Smooth muscle cell of the coronary artery (primary cell): ENCODE measurements at places on chromosomes 12 and 14. TPM values are rescaled to one million over a fixed set of nuclear protein-coding genes. Genes with fewer than 3 reads are reported as not detected.

Gene IAPP
- total RNA-seq = not detected in 2 replicates

Gene TSFM
- total RNA-seq = 6.7 and 16.8 TPM in 2 replicates

Gene KCNA5
- under 0.01 TPM in 1 of 2 replicates, not detected in the other for total RNA-seq

Gene ACOT4
- 0.12 and 0.68 TPM in 2 replicates for total RNA-seq

Gene MYF6
- not detected in 2 replicates for total RNA-seq

Gene RASSF8
- 73.4 and 109 TPM in 2 replicates for total RNA-seq

Gene SPTSSA
- 15.1 and 16.4 TPM in 2 replicates for total RNA-seq

Gene SIRT4
- total RNA-seq = 1.5 and 2.9 TPM in 2 replicates

Gene PLBD1
- 0.38 and 1.1 TPM in 2 replicates for total RNA-seq

Gene NFATC4
- total RNA-seq = 18.4 and 77.3 TPM in 2 replicates

Gene BCL2L14
- not detected in 2 replicates for total RNA-seq

Gene ANKRD33
- 0.23 TPM in 1 of 2 replicates, not detected in the other for total RNA-seq

Gene AQP6
- total RNA-seq = under 0.01 TPM in 1 of 2 replicates, not detected in the other

Gene CCDC38
- not detected in 2 replicates for total RNA-seq

Gene SYNJ2BP
- total RNA-seq = 6.7 and 15.6 TPM in 2 replicates

Gene SYNDIG1L
- total RNA-seq = not detected in 2 replicates

Gene CACNA1C
- total RNA-seq = 1.7 and 7.4 TPM in 2 replicates
